ENCODE measurements at places on chromosomes 11 and 22.

- DNase-seq: no peak
Observed at GRCh38 chr11:85318573-85318972, 308.6 kb downstream of the DLG2 start.

- DNase-seq: no peak
Observed at GRCh38 chr11:10474551-10474950, 19.5 kb downstream of the AMPD3 start.

DNA sequence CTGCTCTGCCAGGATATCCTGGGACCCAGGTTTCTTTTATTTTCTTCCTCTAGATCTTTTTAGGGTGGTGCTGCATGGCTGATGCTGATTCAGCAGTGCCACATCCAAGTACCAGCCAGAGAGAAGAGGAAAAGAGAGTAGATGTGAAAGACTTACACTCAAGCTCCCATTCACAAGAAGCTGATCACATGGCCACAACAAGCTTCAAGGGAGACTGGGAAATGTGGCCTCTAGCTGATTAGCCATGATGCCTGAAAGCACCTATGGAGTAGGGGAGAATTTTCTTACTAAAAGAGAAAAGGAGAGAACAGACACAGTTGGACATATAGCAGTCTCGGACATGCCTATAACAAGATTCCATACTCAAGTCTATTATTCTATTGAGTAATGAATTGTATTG lies 34.4 kb upstream of the FJX1 start:
- no peak for DNase-seq

GRCh38 chr22:40606306-40606705 lies 30.2 kb downstream of the MRTFA start:
- no peak for DNase-seq

GRCh38 chr11:1307163-1307870 lies 2.1 kb downstream of the TOLLIP start:
- DNase-seq: no peak

Data from stimulated activated CD4-positive, alpha-beta T cell treated with anti-CD3 and anti-CD28 coated beads, TNF-alpha, amount 100 ng/mL, for 24 hours (primary cell).